Stomach (tissue), 19 donors: ENCODE measurements at places on chromosomes 5 and 9. TPM values are rescaled to one million over a fixed set of nuclear protein-coding genes. Genes with fewer than 3 reads are reported as not detected.

DNA sequence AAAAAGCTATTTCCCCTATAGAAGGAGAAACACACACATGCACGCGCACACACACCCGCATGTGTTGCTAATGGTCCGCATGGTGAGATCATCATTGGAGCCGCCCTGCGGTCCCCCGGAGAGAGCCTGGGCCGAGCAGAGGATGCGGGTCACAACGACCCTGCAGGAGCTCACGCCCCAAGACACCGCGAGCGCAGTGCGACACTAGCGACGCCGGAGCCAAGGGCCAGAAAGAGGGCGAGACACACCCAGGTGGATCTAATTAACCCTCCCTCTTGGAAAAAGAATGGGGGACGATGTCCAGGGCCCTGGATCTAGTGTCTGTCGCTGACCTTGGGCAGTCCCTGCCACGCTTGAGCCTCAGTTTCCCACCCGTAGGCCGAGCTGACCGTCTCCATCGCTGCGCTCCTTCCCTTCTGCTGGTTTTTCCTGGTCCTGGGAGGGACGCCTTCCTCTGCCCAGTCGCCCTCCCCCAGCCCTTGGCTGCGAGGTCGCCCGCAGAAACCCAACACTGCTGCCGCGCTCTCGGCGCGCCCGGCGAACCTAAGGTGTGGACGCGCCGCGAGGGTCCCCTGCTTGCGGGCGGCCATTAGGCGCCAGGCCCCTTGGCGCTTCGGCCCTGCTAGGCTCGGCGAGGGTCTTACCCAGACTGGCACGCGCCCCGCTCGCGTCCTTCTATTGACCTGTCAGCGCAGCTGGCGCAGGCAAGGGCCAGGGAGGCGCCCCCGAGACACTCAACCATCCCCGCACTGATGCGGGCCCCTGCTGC lies 47.5 kb upstream of the RNF20 start:
- peaks cover 15% of the 10 kb centered on the region for H3K27me3 ChIP-seq
- peak overlapping the region; percentile 67 for H3K4me3 ChIP-seq
- no peaks in the 10 kb centered on the region for H3K36me3 ChIP-seq
- H3K27ac ChIP-seq = peak overlapping the region; percentile 87
- DNase-seq = peak; percentile 48

- no peak for DNase-seq
- peaks cover 66% of the 10 kb centered on the region for H3K4me1 ChIP-seq
- no peak overlapping the region for H3K27ac ChIP-seq
- no peak overlapping the region for H3K4me3 ChIP-seq
- H3K36me3 ChIP-seq = no peaks in the 10 kb centered on the region
- no peaks in the 10 kb centered on the region for H3K27me3 ChIP-seq
Observed at GRCh38 chr9:126329476-126330275, 3.0 kb downstream of the MVB12B start.

DNA sequence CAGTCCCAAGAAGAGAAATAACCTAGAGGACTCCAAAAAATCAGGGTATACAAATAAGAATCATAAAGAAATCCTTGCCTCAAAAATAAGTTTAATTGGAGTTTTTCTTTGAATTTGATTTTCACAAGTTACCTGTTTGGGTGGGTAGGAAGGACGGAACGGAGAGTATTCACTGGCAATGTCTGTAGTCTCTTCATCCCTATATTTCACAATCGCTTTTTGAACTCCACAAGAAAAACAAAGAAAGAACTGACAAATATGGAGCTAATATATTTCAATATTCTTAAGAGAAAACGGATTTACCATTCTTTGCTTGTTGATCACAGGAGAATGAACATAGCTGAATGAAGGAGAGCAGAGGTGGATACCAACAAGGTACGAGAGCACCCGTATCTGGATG lies 30.1 kb downstream of the MTMR12 start:
- H3K4me3 ChIP-seq = no peak overlapping the region
- no peaks in the 10 kb centered on the region for H3K27me3 ChIP-seq
- peaks cover 18% of the 10 kb centered on the region for H3K36me3 ChIP-seq
- peaks cover 41% of the 10 kb centered on the region for H3K4me1 ChIP-seq
- DNase-seq = no peak

GRCh38 chr5:152144030-152144429 lies 219.4 kb upstream of the GLRA1 start:
- H3K36me3 ChIP-seq = no peaks in the 10 kb centered on the region
- no peaks in the 10 kb centered on the region for H3K27me3 ChIP-seq
- DNase-seq = peak; percentile 39

GRCh38 chr5:35753500-35753899 lies 103.2 kb upstream of the IL7R start:
- H3K4me3 ChIP-seq = no peak overlapping the region
- DNase-seq = no peak
- no peaks in the 10 kb centered on the region for H3K36me3 ChIP-seq
- H3K27me3 ChIP-seq = no peaks in the 10 kb centered on the region
- no peaks in the 10 kb centered on the region for H3K4me1 ChIP-seq
- H3K27ac ChIP-seq = no peak overlapping the region

GRCh38 chr9:136784249-136784996 lies 6.7 kb upstream of the TMEM141 start:
- DNase-seq = no peak
- no peaks in the 10 kb centered on the region for H3K36me3 ChIP-seq
- peaks cover 16% of the 10 kb centered on the region for H3K4me1 ChIP-seq
- no peak overlapping the region for H3K4me3 ChIP-seq
- H3K27me3 ChIP-seq = no peaks in the 10 kb centered on the region
- no peak overlapping the region for H3K27ac ChIP-seq

- H3K4me3 ChIP-seq = no peak overlapping the region
- no peak overlapping the region for H3K27ac ChIP-seq
- H3K4me1 ChIP-seq = no peaks in the 10 kb centered on the region
- H3K27me3 ChIP-seq = no peaks in the 10 kb centered on the region
- H3K36me3 ChIP-seq = no peaks in the 10 kb centered on the region
Observed at GRCh38 chr5:158224253-158224652, 365.3 kb upstream of the CLINT1 start.

DNA sequence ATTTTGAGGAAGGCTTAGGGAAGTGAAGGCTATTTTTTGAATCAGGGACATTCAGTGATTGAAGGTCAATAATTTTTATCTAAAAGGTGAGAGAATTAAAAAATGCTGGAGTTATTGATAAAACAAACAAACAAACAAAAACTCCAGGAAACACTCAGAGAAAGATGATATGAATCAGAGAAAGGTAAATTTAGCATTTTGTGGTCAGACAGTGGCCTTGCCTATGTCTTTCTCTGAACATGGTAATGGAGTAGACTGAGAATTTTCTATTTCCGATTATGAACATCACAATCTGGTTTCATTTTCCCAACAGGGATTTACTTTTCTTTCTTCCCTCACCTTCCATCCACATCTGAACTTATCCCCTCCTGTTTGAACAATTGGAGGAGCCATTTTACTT lies 353.6 kb upstream of the RIOK2 start:
- no peaks in the 10 kb centered on the region for H3K36me3 ChIP-seq
- H3K27ac ChIP-seq = no peak overlapping the region
- DNase-seq = no peak
- H3K27me3 ChIP-seq = no peaks in the 10 kb centered on the region
- H3K4me3 ChIP-seq = no peak overlapping the region

DNA sequence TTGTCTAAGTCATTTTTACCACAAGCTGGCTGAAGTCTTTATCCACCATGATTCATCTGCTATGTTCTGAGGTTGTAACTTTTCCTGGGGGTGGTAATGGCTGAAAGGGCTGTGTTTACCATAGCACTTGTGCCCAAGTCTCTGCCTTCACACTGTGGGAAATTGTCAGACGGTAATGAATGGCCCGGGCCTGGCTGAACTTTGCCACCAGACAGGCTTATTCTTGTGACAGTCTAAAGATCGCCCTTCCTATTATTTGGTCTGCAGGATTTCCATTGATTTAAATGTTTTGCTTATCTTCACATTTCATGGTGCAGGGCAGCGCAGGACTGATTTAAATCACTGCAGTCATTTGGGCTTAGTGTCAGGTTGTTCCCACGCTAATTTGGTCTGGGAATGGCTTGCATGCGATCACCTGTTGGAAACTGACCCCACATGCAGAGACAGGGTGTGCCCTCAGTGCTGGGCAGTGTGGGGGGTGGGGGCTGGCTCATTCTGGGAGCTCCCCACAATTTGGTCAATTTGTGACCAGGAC lies 109.3 kb upstream of the ICE1 start:
- no peak overlapping the region for H3K27ac ChIP-seq
- no peak overlapping the region for H3K4me3 ChIP-seq
- no peaks in the 10 kb centered on the region for H3K27me3 ChIP-seq
- H3K36me3 ChIP-seq = no peaks in the 10 kb centered on the region
- H3K4me1 ChIP-seq = no peaks in the 10 kb centered on the region

GRCh38 chr5:128464596-128464995 lies 73.4 kb downstream of the FBN2 start:
- no peaks in the 10 kb centered on the region for H3K36me3 ChIP-seq
- no peak overlapping the region for H3K4me3 ChIP-seq
- no peaks in the 10 kb centered on the region for H3K4me1 ChIP-seq
- no peak for DNase-seq

- DNase-seq = no peak
- H3K4me1 ChIP-seq = no peaks in the 10 kb centered on the region
- no peak overlapping the region for H3K4me3 ChIP-seq
- H3K27me3 ChIP-seq = peaks cover 15% of the 10 kb centered on the region
- H3K36me3 ChIP-seq = no peaks in the 10 kb centered on the region
Observed at GRCh38 chr5:3122985-3123762, 371.7 kb upstream of the IRX2 start.

DNA sequence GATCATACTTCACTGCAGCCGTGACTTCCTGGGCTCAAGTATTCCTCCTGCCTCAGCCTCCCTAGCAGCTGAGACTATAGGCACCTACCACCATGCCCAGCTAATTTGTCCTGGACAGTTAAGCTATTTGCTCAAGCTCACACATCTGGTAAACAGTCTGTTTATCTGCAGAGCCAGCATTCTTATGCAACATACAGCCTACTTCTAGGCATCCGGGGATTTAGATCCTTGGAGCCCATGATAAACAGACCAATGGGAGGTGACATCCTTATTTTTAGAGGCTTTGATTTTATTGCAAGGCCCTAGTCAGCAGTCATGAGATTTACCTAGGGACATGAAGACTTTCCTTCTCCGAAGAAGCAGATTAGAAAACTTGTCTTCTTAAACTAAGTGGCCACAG lies 21.0 kb downstream of the ATOX1 start:
- H3K27me3 ChIP-seq = no peaks in the 10 kb centered on the region
- H3K36me3 ChIP-seq = no peaks in the 10 kb centered on the region
- H3K27ac ChIP-seq = no peak overlapping the region
- H3K4me1 ChIP-seq = peaks cover 10% of the 10 kb centered on the region

- H3K27me3 ChIP-seq = no peaks in the 10 kb centered on the region
- no peaks in the 10 kb centered on the region for H3K36me3 ChIP-seq
- DNase-seq = no peak
- H3K27ac ChIP-seq = no peak overlapping the region
Observed at GRCh38 chr5:33153372-33153771, 287.4 kb upstream of the TARS1 start.

DNA sequence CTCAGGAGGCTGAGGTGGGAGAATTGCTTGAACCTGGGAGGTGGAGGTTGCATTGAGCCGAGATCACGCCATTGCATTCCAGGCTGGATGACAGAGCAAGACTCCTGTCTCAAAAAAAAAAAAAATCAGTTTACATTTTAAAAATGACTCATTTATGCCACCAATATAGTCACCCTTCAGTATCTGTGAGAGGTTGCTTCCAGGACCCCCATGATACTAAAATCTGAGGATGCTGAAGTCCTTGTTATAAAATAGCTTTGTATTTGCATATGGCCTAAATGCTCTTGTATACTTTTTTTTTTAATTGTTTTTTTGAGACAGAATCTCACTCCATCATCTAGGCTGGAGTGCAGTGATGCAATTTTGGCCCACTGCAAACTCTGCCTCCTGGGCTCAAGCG lies 5.8 kb downstream of the OCLN start:
- H3K4me1 ChIP-seq = peaks cover 46% of the 10 kb centered on the region
- no peak overlapping the region for H3K27ac ChIP-seq
- DNase-seq = no peak
- peaks cover 48% of the 10 kb centered on the region for H3K27me3 ChIP-seq
- H3K4me3 ChIP-seq = no peak overlapping the region

DNA sequence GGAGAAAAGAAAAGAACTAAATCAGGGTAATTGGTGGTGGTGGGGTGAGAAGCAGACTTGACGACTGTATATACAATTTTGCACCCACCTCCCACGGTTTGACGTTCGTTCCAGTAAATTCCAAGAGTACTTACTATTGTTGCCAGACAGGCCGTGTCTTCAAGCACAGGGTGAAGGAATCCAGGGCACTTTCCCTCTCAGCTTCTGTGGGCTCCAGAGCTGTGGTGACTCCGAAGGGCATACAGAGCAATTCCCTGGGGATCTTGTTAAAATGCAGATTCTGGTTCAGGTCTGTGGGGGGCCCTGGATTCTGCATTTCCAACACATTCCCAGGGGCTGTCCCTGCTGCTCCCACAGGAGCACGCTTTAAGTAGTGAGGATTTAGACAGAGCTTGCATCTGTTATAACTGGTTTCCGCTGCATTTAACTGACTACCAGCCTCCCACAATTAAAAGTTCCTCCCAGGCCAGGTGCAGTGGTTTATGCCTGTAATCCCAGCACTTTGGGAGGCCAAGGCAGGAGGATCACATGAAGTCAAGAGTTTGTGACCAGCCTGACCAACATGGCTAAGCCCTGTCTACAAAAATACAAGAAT lies 49.3 kb upstream of the FANCC start:
- H3K4me3 ChIP-seq = no peak overlapping the region
- peaks cover 7% of the 10 kb centered on the region for H3K27me3 ChIP-seq
- H3K4me1 ChIP-seq = no peaks in the 10 kb centered on the region
- no peak for DNase-seq
- H3K36me3 ChIP-seq = no peaks in the 10 kb centered on the region
- H3K27ac ChIP-seq = no peak overlapping the region

- H3K4me1 ChIP-seq = peaks cover 3% of the 10 kb centered on the region
- no peaks in the 10 kb centered on the region for H3K36me3 ChIP-seq
- H3K4me3 ChIP-seq = peak within 1 kb of the TSS; percentile 69
- H3K27ac ChIP-seq = peak within 1 kb of the TSS; percentile 92
- H3K27me3 ChIP-seq = no peaks in the 10 kb centered on the region
Observed at GRCh38 chr9:16870596-16871335, at the start of gene BNC2. TSS of gene BNC2 (minus strand) at chr9:16870670. CDS start at chr9:16870648, 22 bp downstream.

- no peaks in the 10 kb centered on the region for H3K27me3 ChIP-seq
- DNase-seq = no peak
- H3K36me3 ChIP-seq = peaks cover 33% of the 10 kb centered on the region
Observed at GRCh38 chr5:76615759-76616158, 7.4 kb downstream of the F2RL2 start.

GRCh38 chr9:135379540-135380267 lies 99.9 kb upstream of the PPP1R26 start:
- H3K27ac ChIP-seq = no peak overlapping the region
- peaks cover 70% of the 10 kb centered on the region for H3K27me3 ChIP-seq
- H3K4me1 ChIP-seq = no peaks in the 10 kb centered on the region
- no peaks in the 10 kb centered on the region for H3K36me3 ChIP-seq

PTBP3 gene
- 25.8 TPM for total RNA-seq

EGR1 gene
- total RNA-seq = 83.9 TPM

DDX4 gene
- total RNA-seq = not detected

FBP1 gene
- total RNA-seq = 89.1 TPM
